MCF 10A (cell line): ENCODE measurements at places on chromosomes 6 and 20.

GRCh38 chr6:49815166-49815565 lies 28.1 kb upstream of the PGK2 start:
- DNase-seq: no peak

GRCh38 chr6:170449835-170450753 lies 103.0 kb downstream of the PSMB1 start:
- DNase-seq: no peak

DNA sequence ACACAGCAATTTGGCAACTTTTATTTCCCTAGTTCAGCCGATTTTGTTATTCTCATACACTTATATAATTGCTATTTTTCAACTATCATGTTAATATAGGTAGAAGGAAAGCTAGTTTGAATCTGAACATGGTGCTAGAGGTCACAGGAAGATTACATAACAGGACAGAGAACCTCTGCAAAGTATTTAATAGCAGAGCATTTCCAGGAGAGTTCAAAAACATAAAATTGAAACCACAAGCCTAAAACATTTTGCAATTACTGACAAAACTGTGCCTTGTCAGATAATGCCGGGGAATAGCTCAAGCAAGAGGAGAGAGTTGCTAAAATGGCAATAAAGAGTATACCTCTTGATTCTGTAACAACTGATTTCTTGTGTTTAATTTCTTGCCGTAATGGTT lies 70.8 kb downstream of the TFAP2B start:
- no peak for DNase-seq

DNA sequence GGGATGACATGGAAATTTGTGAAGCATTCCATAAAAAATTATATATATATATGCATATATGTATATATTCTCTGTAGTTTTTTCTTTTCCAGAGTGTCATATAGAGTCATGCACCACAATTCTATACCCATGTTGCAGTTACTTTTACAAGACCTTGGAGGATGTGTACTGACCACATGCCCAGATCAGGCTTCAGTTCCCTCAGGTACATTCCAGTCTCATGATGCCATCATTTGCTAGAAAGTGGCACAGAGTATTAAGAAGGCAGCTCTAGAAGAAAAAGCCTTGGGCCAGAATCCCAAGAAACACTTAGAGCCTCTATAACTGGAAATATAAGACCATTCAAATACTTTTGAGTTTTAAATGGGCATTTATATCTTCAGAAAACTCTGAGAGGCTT lies 685.5 kb upstream of the FLRT3 start:
- no peak for DNase-seq

DNA sequence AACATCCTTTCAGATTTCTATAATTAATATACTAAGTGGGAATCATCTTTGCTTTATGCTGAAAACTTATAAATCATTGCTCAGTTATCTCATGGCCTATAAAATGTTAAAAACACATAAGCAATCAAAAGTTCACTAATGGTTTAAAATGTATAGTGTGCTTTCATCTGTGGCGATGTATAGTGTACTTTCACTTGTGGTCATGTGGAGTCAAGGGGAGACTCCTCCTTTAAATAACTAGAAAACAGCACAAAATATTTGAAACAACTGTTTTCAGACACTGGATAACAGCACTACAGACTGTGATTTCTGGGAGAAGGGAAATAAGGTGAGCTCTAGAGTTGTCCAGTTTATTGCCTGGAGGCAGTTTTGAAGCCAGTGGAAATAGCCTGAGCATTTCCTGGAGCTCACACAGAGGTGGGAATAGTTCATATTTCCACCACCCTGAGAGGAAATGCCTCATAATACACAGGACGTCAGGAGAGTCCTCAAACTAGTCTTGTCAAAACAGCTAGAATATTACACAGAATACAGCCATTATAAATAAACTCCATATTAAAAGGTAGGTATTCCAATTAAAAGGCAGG lies 89.4 kb downstream of the CEP162 start:
- DNase-seq: peak; percentile 19

DNA sequence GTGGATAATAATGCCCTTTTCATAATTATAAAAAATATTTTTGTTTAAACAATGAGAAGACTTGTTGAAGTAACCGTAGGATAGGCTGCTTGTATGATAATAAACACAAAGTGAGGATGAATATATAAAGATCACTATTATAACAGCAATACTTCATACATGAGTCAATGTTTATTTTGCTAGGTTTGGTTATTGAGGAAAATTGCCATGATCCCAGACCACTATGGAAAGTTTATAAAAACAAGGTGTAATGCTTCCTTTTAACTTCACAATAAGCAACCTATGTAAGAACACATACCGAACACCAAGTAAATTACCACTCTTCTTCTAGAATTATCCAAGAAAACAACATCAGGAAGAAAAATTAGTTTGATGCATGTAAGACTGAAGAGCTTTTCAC lies 495.3 kb upstream of the RNF217 start:
- peak; percentile 13 for DNase-seq

GRCh38 chr20:59074456-59074855 lies 31.9 kb upstream of the PRELID3B start:
- peak; percentile 47 for DNase-seq

- DNase-seq: no peak
Measured at GRCh38 chr6:53327017-53327395, 21.7 kb downstream of the ELOVL5 start.

GRCh38 chr6:51613558-51613957 lies 473.9 kb downstream of the PKHD1 start:
- DNase-seq: no peak

DNA sequence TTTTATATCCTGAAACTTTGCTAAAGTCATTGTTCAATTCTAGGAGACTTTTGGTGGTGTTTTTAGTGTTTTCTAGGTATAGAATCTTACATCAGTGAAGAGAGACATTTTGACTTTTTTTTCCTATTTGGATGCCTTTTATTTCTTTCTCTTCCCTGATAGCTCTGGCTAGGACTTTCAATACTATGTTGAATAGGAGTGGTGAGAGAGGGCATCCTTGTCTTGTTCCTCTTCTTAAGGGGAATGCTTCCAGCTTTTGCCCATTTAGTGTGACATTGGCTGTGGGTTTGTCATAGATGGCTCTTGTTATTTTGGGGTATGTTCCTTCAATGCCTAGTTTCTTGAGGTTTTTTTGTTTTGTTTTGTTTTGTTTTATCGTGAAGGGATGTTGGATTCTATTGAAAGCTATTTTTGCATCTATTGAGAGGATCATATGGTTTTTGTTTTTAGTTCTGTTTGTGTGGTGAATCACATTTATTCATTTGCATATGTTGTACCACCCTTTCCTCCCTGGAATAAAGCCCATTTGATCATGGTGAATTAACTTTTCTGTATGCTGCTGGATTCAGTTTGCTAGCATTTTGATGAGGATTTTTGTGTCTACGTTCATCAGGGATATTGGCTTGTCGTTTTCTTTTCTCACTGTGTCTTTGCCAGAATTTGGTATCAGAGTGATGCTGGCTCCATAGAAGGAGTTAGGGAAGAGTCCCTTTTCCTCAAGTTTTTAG lies 540.1 kb upstream of the FLRT3 start:
- no peak for DNase-seq

- no peak for DNase-seq
Measured at GRCh38 chr6:144896289-144896688, 611.2 kb downstream of the UTRN start.
